Retinal pigment epithelial cell (primary cell): ENCODE measurements at places on chromosomes 12 and 14.

- DNase-seq: no peak
Observed at GRCh38 chr14:105885561-105886320, 359.4 kb downstream of the TMEM121 start.

GRCh38 chr12:52857500-52857899, 8.7 kb upstream of the KRT78 start:
- no peak for DNase-seq

GRCh38 chr12:65755596-65755978, 68.7 kb upstream of the HMGA2 start:
- DNase-seq: no peak

GRCh38 chr14:62491146-62491545, 554.1 kb downstream of the KCNH5 start:
- DNase-seq: no peak

- DNase-seq: no peak
Observed at GRCh38 chr14:104682107-104682593, 7.3 kb upstream of the INF2 start.

DNA sequence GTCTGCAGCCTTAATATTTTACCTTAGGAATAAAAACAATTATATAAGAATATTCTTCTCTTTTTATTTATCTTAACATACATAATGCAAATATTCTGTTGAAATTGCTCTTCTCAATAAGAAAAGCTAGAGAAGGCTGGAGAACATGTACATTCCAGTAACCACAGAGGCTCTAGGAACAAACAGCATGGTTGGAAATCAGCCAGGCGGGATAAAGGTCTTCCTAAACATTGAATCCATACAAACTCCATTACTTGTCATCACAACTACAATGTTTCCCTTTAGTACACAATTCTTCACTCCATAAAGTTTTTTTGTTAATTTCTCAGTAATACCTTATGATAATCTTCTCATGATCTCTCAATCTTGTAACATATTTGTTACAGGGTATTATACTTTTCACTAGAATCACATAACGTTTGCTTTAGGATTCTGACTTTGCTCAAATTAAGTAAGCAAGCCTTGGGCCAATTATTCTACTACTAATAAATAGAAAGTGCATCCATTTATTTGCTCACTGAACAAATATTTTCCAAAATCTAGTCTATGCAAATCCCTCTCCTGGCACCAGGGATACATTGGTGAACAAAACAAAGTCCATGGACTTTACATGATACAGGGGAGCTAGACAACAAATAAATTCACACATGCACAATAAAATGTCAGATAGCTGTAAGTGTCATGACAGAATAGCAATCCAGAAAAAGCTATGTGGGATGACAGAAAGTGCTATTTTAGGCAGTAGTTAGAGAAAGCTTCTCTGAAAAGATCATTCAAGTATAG, 237.5 kb upstream of the TMTC1 start:
- no peak for DNase-seq

DNA sequence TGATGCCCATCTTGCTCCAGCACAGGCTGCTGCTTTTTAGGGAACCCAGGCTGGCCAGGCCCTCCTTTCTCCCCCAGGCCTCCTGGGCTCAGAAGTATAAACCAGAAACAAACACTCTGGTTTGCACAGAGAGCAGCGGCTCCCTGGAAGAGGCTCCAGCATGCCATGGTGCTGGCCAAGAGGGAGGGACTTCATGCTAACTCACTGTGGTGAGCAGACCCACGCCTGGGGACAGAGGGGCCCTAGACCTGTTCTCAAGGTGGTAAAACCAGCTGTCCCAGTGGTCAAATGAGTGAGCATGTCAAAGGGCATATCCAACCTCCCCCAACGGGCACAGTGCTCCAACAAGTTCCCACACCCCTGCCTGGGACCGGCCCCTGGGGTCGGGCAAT, 15.5 kb downstream of the BCL11B start:
- no peak for DNase-seq

- no peak for DNase-seq
Observed at GRCh38 chr12:128829861-128830504, 6.2 kb upstream of the SLC15A4 start.

- no peak for DNase-seq
Observed at GRCh38 chr14:95137804-95138167, 19.5 kb downstream of the DICER1 start.

DNA sequence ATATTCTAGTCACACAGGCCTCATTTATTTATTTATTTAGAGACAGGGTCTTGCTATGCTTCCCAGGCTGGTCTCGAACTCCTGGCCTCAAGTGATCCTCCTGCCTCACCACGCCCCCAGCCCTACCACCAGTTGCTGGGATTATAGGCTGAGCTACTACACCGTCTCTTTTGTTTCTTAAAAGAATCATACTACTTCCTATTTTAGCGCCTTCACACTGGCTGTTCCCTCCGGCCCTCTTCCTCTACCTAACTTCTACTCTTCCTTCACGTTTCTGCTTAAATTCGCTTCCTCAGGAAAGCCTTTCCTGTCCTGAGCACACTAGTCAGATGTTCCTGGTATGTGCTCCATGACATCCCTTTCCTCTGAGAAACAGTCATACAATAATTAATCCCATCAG, 6.4 kb upstream of the MRPL42 start:
- DNase-seq: no peak
